ENCODE measurements at places on chromosomes 6 and 20.

GRCh38 chr6:157657754-157658153, 165.3 kb upstream of the SNX9 start:
- DNase-seq: no peak

- no peak for DNase-seq
Measured at GRCh38 chr6:89547281-89547680, 91.3 kb downstream of the LYRM2 start.

GRCh38 chr6:37867756-37868446, 48.4 kb downstream of the ZFAND3 start:
- no peak for DNase-seq

GRCh38 chr6:128518434-128519131, 1.8 kb downstream of the PTPRK start:
- DNase-seq: no peak

- DNase-seq: no peak
Measured at GRCh38 chr6:28589957-28590349, 64.3 kb downstream of the GPX5 start.

DNA sequence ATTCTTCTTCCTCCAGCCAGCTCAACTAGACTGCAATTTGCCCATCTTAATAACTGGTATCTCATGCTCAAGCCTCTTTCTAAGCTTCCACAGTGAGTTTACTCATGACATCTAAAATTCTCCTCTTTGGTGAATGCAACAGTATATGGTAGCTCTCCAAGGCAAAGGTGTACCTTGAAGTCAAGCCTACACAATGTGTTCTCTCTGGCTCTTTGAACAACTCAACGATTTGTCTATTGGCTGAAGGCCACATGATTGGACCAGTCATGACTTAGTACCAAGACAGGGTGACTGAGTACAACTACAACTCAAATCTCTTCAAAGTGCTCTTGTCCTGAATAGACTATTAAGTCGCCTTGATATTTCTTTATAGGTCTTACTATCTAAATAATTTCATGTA, 199.6 kb downstream of the PKHD1 start:
- DNase-seq: no peak

DNA sequence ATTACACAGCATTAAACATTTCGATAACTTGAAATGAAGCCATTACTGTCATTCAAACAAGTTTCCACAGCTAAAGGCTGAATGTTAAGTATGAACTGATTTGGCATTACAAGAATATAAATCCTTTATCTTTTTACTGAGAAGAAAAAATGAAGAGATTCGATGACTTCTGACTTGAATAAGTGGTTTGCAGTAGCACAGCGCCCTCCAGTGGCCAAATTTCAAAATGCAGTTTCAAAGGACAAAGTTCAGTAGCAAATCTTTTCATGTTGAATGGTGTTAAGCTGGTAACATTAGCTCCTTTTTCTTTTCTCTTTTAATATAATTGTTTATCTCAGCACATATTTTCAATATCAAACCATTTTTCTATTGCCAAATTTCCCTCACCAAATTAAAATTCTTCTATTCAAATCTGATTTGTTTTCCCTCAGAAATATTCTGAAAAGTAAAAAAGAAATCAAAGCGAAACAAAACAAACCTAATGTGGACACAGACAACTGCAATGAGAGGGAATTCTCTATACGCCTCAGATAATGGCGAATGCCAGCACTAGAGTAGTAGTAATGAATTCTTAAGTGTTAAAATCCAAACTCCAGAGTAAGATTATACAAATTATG, 145.7 kb downstream of the BTBD9 start:
- peak; percentile 64 for DNase-seq

DNA sequence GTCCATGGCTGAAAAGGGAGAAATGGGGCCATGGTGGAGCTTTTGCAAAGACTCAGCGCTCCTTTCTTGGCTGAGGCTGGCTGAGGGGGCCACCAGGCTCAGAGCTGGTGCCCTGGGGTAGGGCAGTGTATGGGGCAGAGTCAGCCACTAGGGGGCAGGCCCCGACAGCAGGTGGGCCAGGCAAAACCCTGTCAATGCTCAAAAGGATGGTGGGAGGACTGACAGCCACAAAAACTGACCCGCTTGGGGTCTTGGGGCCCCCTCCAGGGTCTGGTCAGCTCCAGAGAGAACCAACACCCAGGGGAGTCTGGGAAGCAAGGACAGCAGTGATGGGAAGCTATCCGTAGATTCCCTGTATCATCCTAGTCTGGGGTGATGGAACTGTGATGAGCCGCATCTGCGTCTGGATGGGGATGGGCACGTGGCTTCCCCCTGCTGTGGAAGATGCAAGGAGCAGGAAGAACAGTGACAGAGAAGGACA, 306.9 kb downstream of the DHX35 start:
- no peak for DNase-seq

DNA sequence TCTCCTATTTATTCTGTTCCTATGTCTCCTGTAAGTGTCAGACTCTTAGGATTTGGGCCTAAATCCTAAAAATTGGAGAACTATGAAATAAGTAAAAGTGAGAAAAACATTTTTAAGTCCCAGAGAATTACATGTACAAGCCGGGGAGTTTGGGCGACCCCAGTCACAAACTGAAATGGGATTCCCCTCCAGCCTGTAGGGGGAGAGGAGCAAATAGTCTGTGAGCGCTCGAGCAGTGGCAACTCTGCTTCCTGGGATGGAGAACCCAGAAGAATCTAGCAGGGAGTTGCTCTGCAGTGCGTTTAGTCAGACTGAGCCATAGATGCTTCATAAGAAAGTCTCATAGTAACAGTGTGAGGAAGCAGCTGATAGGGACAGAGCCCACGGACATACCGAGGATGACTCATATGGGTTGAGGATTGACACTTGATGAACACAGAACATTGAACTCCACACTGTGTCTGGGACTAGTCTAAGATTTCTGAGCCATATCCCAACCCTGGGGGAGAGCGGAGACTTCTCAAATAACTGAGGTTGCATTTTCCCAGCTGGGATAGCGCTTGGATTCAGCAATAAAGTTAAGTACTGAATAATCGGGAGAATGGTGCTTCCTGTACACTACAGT, 437.2 kb downstream of the BCKDHB start:
- no peak for DNase-seq

DNA sequence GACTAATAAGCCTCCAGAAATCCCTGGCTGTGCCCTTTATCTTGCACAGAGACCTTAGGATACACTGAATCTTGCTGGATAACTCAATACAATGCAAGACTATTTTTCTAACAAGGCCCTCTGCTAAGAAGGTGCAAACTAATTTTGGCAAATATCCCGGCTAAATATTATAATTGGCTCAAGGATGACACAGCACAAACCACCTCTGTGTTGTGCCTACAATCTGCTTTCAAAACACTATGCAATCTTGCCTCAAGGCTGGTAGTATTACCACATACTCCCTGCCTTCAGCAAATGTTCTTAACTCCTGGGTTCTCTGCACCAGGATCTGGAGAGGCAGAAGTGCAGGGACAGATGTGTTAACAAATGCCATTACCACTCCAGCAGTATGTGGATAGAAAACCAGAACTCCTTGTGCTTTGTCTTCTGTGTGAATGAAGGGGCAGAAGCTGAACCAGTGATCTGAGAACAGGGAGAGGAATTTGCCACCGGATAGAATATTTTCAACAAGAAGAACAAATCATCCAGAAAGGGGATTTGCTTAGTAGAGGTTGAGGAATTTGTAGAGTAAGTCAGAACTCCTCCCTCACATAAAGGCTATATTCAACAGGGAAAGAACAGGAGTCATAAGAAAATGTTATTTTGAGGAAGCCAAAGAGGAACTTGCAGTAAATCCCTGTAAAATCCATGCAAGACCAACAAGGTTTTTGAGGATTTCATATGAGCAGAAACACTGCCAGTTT, 74.1 kb upstream of the SLC4A11 start:
- no peak for DNase-seq

DNA sequence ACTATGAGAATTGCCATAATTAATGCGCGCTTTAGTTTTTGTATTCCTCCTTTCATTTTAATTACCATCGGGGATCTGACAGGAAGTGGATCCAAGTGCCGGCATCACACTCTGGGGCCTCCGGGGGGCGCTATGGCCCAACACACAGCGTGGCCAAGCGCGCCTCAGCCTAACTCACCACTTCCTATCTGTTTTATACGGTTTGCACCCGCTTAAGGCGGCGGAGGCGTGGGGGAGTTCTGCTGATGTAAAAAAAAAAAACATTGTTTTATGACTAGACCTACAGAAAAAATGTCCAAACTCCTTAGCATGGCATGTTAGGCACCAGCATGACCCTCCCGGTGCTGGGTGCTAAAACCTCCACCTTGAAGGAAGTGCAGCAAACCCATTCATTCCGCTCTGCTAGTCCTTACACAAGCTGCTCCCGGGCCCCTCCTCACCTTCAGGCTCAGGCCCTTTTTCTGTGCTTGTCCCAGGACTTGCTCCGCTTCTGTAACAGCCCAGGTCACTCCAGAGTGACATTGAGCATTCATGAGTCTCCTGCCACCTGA, 4.5 kb upstream of the EBF4 start:
- peak; percentile 54 for DNase-seq

GRCh38 chr6:50995036-50995435, 176.4 kb downstream of the TFAP2B start:
- no peak for DNase-seq

- DNase-seq: no peak
Measured at GRCh38 chr6:95973976-95974375, 41.8 kb upstream of the FUT9 start.

GRCh38 chr6:94462231-94462630, 1042.9 kb upstream of the EPHA7 start:
- DNase-seq: no peak

- DNase-seq: no peak
Measured at GRCh38 chr6:96450770-96451130, 70.9 kb upstream of the UFL1 start.

DNA sequence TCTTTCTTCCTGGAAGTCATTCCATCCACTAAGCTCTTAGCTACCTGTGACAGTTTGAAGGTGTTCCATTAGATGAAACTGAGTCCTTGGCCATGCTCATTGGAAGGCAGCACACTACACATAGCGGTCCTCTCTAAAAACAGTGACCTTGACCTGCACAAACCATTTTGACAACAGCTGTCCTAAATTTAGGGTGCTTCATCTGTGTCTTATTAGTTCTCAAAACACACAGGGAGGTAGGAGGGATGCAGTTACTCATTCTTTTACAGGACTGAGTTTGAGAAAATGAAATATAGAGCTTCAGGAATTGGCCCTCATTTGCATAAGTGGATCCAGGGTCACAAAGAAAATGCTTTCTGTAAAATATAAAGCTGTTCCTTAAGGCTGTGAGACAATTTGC, 20.4 kb upstream of the MAP3K4 start:
- no peak for DNase-seq

DNA sequence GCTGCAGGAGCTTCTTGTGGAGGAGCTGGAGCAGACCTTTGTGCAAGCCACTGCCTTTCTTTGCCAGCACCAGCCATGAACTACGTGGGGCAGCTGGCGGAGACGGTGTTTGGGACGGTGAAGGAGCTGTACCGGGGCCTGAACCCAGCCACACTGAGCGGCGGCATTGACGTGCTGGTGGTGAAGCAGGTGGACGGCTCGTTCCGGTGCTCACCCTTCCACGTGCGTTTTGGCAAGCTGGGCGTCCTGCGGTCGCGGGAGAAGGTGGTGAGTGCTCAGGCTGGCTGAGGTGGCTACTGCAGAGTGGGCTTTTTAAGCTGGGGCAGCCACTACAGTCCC, 5.1 kb downstream of the LPIN3 start:
- no peak for DNase-seq

DNA sequence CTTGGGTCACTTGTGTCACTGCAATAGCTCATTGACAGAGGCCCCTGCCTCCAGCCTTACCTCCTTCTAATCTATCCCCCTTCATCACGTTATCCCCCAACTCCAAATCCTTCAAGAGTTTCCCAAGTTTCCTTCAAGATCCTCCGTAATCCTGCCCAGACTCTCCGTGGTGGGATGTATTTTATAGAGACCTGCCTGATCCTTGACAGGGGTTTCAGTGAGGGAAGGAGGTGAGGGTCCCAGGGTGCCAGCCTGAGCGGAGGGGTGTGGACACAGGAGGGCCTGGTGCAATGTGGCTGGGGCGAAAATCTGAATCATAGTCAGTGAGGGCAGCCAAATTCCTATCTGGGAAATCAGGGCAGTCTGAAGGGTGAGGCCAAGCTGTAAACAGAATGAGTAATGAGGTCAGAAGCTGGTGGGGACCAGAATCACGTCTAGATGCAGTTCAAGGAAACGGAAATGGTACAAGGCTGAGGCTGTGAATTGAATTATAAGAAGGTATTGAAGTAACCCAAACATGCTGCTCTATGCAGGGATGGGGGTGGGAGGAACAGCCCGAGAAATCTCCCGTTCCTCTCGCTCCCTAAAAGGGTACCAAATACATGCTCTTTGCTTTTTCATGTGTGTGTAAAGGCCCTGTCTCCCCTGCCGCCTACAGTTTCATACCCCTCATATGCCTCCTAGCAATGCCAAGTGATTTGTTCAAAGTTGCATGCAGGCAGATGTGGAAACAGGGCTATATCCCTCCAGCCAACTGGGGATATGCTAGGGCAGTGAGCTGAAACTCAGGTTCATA, 35.4 kb upstream of the PIM1 start:
- no peak for DNase-seq

- DNase-seq: no peak
Measured at GRCh38 chr20:22821796-22822195, 213.3 kb upstream of the SSTR4 start.
